ENCODE measurements at places on chromosomes 5 and 9.

DNA sequence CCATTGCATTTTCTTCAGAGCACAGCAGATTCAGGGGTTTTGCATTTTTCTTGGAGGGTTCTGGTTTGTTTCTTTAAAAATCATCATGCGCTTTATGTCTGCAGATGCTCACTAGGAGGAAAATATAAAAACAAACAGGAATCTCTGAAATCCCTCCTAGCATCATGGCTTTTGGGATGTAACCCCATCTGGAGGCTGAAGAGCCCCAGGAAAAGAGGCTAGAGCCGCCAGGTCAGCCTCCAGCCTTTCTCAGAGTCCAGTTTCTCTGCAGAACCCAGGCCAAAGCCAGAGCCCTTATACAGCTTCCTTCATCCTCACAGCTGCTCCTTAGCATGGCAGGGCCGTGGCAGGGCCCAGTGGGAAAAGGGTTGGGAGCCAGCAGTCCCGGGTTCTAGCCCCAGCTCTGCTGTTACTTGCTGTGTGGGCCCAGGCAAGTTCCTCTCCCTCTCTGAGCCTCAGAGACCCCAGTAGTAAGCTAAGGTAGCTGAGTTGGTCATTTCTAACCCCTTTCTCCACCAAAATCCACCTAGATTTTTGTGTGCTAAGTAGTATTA, 62.1 kb downstream of the PAX5 start:
- no peak for DNase-seq

- DNase-seq = no peak
These were observed 22.0 kb downstream of the MAST4 start for GRCh38 chr5:66617991-66618768.

DNA sequence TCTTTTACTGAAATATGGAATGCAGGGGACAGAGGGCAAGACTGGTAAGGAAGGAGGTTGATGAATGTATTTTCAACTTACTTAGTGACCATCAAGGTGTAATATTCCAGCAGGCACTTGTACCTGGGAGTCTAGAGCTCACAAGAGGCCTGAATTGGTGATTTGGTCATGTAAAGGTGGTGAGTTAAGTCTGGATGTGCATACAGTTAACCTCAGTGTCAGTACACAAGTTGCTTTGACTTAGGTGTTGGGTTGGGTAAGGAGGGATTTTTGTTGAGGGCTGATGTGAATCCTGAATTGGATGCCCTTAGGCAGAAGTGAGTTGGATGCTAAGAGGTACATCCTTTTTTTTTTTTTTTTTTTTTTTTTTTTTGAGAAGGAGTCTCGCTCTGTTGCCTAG, 7.4 kb downstream of the SREK1 start:
- DNase-seq = no peak

- no peak for DNase-seq
These were observed at the start of gene SPAAR for GRCh38 chr9:35909274-35909673. Gene SPAAR (plus strand): TSS chr9:35909490. CDS start chr9:35910464, 974 bp downstream.

DNA sequence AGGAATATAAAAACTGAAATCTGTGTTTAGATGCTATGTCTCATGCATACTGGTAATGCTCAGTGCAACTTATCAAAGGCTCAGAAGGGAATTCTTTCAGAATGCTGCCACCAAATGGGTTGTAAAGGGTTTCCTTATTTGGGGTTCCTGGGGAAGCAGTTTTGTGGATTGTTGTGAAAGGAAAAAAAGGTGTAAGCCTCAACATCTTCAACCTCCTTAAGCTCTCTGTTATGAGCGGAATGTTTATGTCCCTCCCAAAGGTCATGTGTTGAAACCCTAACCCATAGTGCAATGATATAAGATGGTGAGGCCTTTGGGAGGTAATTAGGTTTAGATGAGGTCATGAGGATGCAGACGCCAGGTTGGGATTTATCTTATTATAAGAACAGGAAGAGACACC, 41.6 kb downstream of the GNA14 start:
- DNase-seq = no peak

GRCh38 chr9:107779731-107780130, 290.2 kb upstream of the KLF4 start:
- no peak for DNase-seq

- no peak for DNase-seq
These were observed 32.1 kb upstream of the RNF130 start for GRCh38 chr5:180103487-180104167.

GRCh38 chr5:129426071-129426470, 34.0 kb upstream of the ADAMTS19 start:
- no peak for DNase-seq

- DNase-seq = no peak
These were observed 589.1 kb downstream of the ZNF608 start for GRCh38 chr5:124157320-124157719.

DNA sequence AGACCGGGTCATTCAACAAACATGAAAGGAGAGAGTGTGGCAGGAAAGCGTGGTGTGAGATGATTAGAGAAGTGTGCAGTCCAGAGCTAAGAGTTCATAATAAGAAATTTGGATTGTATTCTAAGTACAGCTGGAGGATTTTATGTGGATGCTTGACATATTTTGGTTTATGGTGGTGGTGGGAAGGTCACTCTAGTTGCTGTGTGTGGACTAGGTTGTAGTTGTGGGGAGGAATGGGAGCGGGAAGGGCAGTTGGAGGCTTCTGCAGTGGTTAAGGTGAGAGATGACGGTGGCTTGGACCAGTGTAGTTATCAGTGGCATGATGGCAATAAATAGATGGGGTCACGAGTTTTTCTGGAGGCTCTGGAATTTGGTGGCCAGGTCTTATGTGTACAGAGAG, 45.7 kb upstream of the GPR151 start:
- no peak for DNase-seq

DNA sequence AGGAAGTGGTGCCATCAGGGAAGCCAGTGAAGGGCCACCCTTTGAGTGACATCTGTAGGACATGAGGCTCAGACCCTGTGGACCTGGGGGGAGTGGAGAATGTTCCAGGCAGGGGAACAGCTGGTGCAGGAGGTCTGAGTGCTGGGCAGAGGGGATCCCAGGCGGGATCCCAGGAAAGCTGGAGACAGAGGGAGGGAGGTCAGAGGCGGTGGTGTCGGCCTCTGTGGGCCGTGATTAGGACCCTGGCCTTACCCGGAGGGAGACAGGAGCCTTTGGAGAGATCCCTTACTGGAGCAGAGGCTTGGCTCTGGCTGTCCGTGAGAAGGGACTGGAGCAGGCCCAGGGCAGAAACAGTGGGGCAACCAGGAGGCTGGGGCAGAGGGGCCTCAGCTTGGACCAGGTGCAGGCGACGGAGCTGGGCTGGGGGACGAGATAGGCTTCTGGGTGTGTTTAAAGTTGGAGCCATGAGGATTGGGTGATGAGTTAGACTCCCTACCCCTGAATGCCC, 12.1 kb upstream of the GRHPR start:
- no peak for DNase-seq

GRCh38 chr9:38346811-38347210, 45.7 kb upstream of the ALDH1B1 start:
- no peak for DNase-seq

DNA sequence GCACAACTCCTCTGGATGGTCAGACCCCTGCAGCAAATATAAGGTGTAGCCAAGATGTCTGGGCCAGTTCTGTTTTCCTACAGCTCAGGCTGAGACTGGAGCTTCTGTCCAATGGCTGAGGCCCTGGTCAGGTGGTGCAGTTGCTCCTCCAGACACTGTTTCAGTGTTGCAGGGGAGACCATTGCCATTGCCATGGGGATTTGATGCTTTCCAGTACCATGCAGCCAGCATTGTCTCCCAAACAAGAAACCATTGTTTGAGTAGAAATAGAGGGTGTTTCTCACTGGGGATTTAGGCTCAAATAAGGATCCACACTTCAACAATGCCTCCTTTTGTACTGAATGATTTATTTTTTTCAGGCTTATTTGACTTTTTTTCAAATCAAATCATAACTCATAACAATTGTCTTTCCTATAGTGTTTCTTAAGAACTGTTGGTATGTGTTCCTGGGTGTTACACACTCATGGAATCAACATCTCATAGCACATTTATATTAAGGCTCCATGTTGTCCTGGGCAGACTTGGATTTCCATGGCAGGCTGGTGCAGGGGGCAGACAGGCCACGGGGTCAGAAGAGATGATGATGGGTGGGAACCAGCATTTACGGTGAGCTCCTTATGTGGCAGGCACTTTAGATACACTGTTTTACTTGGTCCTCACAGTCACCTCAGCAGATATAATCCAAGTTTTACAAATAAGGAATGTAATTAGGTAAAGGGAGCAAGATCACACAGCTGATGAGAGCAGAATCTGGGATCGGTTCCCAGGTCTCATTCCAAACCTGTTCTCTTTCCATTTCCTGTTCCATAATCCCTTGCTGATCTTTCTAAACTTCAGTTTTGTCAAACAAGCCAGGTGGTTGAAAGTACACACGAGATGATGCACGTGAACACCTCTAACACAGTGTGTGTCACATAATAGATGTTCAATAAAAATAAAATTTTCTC, 95.9 kb upstream of the GNAQ start:
- DNase-seq = no peak

- no peak for DNase-seq
These were observed 289.6 kb upstream of the ADAMTSL1 start for GRCh38 chr9:18184401-18184800.

DNA sequence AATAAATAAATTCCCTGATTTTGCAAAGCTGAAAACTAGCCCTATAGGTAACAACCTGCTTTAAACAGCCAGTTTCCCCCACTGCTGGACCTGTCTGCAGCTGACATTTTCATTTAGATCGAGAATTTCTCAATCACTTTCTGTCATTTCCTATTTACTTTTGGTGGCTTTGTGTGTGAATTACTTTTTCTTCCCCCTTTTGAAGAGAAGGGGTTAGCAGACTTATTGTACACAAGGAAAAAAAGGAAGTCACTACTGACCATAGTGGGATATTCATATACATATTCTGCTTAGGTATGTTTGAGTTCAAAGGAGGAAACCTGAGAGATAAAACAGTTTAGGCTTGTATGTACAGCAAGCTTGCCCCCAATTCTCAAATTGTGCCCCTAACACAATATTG, 27.0 kb upstream of the IFNB1 start:
- no peak for DNase-seq

DNA sequence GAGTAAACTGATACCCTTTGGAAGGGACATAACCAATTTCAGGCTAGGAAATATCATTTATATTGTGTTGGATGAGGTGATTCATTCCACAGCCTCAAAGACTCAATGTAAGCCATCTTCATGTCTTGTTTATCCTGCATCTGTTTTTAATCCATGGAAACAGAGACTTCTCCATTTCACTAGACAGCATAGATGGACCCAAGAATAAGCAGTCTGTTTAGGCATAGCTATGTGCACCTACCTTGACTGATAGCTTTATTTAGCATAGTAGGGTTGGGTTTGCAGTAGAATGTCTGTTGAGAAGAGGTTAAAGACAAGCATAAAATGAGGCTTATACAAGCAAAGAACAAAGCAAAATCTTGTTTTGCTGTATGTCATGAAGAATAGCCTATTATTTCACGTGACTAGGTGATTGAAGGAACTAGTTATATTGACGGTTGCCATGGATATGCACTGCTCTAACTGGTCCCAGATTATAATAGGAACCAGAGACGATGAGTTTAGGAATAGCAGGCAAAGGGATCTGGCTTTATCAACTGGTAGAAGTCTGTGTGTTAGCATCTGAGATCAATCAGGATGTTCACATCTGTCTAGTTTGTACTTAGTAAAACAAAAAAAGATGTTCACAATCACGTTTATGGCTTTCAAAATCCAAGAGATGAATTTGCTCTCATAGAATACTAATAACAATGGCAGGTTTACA, 154.8 kb upstream of the KLF9 start:
- no peak for DNase-seq

- DNase-seq = no peak
These were observed 831.8 kb downstream of the TAF11L14 start for GRCh38 chr5:18465833-18466681.

DNA sequence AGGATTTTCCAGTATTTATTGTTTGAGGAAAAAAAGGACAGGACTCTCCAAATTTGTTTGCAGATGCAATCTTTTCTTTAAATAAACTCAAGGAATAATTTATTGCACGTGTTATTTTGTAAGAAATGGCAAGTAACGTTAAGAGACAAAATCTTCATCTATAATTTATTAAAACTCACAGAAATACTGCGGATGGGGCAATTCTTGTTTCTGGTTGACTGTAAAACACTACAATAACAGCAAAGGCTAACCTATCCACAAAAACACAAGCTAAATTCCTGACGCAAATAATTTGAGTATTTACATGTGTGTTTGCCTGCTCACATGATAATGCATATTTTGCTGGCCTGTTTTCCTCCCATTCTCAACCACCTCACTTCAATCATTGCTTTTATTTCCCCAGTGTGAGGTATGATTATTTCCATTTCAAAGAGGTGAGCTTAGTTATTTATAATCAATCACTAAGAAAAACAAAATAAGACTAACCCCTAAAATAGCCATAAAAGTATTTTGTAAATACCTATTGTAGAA, 619.4 kb downstream of the PDE4D start:
- DNase-seq = no peak

DNA sequence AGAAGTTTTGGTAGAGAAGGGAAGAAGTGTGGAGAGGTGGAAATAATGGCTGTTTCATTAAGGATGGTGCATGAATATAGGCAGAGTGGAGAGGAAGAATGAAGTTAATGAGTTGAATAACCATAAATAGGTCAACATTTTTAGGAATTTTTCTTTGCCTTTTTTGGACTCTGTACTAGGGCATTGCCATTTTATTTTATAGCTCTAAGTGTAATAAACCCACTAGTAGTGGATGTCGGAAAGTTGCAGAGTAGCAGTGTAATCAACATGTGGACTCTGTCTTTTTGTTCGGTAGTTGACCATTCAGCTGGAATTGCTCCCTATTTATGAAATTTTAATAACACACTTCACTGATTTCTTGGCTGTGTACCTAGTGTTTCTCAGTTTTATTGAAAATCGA, 199.1 kb downstream of the WDR70 start:
- DNase-seq = no peak

GRCh38 chr9:1879501-1879900, 135.6 kb upstream of the SMARCA2 start:
- DNase-seq = no peak

DNA sequence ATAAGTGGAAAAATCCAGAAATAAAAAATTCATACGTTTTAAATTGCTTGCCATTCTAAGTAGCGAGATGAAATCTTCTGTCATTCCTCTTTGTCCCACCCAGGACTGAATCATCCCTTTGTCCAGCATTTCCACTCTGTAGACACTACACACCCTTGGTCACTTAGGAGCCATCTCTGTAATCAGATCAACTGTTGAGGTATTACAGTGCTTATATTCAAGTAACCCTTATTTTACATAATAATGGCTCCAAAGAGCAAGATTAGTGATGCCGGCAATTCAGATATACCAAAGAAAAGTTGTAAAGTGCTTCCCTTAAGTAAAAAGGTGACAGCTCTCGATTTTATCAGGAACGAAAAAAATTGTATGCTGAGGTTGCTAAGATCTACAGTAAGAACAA, 60.4 kb downstream of the TRIM36 start:
- no peak for DNase-seq

- DNase-seq = no peak
These were observed 265.4 kb upstream of the KLF9 start for GRCh38 chr9:70679845-70680244.
